ENCODE measurements at places on chromosomes 2 and 18.

- DNase-seq = no peak
Measured at GRCh38 chr2:40428439-40428838, 23.5 kb downstream of the SLC8A1 start.

- no peak for DNase-seq
Measured at GRCh38 chr18:38297910-38298309, 732.3 kb upstream of the CELF4 start.

- DNase-seq = no peak
Measured at GRCh38 chr18:31149351-31149750, 13.3 kb downstream of the DSC1 start.

DNA sequence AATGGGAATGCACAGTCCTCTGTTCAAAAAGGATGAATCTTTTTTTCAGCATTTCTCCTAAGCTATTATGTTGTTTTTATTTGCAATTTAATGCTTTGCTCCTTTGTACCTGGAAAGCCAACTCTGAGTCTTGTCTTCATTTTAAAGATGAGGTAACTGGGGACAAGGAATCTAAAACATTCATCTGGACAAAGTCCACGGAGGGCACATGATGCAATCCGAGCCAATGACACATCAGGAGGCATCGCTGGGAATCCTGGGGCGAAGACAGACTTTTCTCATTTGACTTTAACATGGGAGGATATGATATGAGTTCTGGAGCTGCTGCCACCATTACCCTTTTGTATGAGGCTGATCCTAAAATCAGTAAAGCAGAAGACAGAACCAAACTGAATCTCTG, 116.5 kb upstream of the REG3G start:
- DNase-seq = no peak

GRCh38 chr2:72630767-72631166, 195.1 kb downstream of the EXOC6B start:
- DNase-seq = no peak

GRCh38 chr2:179954026-179954425, 53.1 kb downstream of the CWC22 start:
- no peak for DNase-seq

DNA sequence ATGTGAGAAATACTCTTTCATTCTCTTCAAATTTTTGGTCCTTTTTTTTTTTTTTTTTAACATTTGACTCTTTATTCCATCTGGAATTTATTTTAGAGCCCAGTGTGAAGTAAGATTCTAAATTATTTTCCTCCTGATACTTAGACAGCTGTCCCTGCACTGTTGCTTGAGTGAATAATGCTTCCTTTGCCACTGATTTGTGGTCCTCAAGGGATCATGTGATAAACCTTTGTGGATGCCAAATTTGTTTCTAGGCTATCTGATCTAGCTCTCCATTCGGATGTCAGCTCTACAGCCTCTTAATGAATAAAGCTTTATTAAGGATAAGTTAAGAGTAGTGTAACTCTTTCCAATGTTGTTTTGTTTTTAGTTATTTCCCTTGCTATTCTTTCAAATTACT, 142.3 kb downstream of the SMAD7 start:
- DNase-seq = no peak

DNA sequence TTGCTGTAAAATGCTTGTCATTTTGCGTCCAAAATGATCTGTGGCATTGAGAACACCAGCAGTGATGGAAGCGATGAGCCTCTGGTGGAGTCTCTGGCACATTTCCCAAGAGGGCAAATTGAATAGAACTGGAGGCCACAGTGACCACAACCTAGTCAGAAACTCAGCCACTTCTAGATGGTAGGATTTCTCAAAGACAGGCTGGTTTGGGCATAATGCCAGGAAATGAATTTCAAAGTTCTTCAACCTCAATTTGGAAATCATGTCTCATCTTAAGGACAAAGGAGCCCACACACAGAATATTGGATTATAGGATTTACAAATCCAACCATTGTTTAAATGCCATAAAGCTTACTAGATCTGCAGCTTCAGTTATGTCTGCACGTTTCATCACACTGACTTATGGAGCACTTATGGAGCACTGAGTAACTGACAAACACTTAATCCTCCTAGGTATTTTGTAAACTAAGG, 132.1 kb downstream of the COL6A3 start:
- DNase-seq = peak; percentile 73

DNA sequence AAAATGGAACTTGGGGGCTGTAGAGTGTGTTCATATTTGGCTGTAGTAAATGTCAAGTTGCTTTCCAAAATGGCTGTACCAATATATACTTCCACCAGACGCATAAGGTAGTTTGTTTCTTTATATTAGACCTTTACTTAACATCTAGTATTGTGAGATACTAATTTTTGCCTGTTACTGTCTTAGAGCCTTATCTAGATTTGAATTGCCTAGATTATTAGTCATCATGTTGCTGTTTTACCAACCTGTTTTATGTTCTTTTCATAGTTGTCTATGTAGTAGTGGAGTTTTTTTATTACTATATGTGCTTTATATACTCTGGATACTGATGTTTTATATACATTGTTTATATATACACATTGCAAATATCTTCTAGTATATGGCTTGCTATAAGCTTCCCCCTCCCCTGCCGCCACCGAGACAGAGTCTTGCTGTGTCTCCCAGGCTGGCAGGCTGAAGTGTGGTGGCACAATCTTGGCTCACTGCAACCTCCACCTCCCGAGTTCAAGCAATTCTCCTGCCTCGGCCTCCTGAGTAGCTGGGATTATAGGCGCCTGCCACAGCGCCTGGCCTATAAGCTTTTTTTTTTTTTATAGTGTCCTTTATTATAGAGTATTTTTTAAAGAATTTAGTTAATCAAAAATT, 18.9 kb downstream of the SLC39A10 start:
- DNase-seq = no peak

DNA sequence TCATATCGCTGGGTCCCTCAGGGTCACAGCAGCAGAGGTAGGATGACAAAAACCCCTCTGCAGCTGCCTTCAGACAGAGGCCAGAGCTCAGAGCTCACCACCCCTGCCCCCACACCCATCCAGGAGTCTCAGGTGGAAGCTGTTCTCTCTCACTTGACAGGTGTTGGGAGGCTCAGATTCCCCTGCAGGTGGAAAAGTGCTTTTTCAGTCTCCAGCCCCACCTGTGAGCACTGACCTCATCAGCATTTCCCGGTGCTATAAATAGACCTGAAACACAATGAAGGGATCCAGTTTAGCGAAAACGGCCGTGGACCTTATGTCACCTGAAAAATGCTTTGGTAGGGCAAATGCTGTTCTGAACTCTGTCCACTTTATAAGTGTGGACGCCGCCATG, 254.9 kb downstream of the NDUFA10 start:
- DNase-seq = no peak

DNA sequence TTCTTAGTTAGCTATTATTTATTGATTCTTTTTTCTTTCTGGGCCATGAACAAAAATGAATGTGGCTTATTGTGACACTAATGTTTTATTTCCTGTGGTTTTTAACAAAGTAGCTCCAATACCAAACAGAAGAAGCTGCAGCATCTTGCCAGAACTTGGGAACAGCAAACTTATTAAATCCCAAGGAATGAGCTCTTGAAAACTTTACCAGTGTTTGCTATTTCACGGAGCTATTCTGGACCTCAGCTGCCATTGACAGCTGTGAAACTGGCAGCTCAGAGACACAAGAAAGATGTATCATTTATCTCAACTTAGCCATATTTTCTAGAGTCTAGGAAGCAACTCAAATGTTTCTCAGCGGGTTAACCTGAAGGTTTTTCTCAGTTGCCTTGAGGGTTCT, 91.0 kb upstream of the NEUROD1 start:
- no peak for DNase-seq

- no peak for DNase-seq
Measured at GRCh38 chr18:62091487-62092120, 95.3 kb downstream of the PIGN start.

DNA sequence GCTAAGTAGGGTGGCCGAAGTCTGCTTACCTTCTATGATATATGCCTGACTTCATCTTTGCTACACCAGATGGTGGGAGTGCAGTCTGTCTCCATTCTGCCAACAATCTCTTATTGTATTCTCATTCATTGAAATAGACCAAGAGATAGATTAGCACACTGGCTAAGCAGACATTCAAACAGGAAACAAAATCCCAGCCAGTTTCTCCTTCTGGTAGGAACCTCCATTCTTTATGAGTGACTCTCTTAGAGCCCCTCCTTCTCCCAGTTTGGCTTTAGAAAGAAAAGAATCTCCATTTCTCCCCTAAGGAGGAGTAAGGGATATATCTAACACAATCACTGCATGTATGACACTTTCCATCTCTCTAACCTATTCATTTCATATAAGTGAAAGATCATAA, 118.9 kb upstream of the COL5A2 start:
- DNase-seq = no peak

GRCh38 chr2:205762881-205763280, 80.6 kb downstream of the NRP2 start:
- DNase-seq = no peak

GRCh38 chr2:231930593-231931281, 4.5 kb upstream of the NPPC start:
- DNase-seq = no peak

DNA sequence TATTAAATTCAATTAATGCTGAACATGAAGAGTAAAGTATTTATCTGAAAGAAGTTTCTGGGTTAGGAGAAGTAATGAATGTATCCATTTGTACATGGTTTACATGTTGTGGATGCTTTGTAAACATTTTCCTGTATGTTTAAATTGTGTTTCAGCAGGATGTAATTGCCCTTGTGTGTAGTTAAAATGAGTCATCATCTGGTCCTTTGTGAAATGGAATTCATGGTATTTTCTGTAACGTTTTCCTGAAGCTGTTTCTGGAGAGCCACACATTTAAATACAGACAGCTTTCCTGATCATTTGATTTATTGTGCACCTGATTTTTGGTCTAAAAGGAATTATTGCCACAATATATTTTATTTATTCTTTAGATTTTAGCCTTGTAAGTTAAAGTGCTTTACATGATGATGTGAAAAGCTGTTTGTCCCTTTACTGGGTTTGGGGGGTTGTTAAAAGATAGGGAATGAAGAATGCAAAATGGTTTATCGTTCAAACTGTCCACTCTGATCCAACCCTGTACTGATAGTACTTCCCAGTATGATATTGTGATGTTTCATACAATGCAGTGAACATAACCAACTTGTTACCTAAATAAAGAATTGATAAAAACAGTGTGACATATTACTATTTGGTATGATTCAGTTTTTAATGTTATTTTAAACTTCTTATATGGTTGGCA, 41.7 kb upstream of the SLC3A1 start:
- DNase-seq = no peak

- no peak for DNase-seq
Measured at GRCh38 chr2:178700922-178701342, 106.3 kb downstream of the TTN start.

- no peak for DNase-seq
Measured at GRCh38 chr2:217113491-217113890, 253.6 kb upstream of the TNP1 start.

- DNase-seq = no peak
Measured at GRCh38 chr2:111186121-111186715, 65.5 kb downstream of the BCL2L11 start.

- no peak for DNase-seq
Measured at GRCh38 chr18:23567671-23568070, 18.6 kb downstream of the NPC1 start.

- DNase-seq = no peak
Measured at GRCh38 chr2:20136149-20136548, 84.7 kb upstream of the LAPTM4A start.
